ENCODE measurements at places on chromosomes 12 and 14.

- no peak for DNase-seq
These were observed 112.3 kb upstream of the TSPAN8 start for GRCh38 chr12:71270057-71270456.

- DNase-seq = peak; percentile 13
These were observed 68.3 kb downstream of the DERA start for GRCh38 chr12:15979096-15980092.

- no peak for DNase-seq
These were observed 51.0 kb downstream of the ST8SIA1 start for GRCh38 chr12:22283508-22283907.

DNA sequence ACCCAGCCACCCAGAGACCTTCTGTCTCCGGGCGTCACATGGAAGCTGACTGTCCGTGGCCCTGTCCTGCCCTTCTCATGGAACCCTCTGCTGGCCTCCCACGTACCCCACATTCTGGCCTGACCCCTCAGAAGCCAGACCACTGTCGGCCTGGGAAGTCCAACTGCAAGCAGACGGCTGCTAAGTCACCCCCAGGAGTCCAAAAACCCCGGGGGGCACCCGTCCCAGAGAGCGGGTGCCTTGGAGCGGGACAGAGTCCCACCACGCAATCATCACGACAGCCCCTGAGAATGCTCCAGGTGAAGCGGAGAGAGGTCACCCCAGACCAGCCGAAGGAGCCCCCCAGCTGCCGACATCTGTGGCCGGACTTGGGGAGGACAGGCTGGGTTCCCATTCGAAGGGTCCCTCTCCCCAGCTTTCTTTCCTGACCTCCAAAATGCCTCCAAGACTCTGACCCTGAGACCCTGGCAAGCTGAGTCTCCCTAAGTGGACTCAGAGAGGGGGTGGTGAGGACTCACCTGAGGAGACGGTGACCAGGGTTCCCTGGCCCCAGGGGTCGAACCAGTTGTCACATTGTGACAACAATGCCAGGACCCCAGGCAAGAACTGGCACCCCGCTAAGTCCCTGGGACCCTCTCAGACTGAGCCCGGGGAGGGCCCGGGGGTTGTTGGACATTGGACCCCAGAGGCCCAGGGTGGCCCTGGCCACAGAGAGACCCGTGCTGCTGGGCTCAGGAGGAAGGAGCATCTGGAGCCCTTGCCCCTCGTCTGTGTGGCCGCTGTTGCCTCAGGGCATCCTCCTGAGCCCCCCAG is 337.1 kb downstream of the TMEM121 start:
- DNase-seq = no peak

- DNase-seq = peak; percentile 74
These were observed 44.8 kb downstream of the FOXN4 start for GRCh38 chr12:109264095-109264942.

- DNase-seq = peak; percentile 71
These were observed 8.6 kb downstream of the SETD1B start for GRCh38 chr12:121812320-121812871.

DNA sequence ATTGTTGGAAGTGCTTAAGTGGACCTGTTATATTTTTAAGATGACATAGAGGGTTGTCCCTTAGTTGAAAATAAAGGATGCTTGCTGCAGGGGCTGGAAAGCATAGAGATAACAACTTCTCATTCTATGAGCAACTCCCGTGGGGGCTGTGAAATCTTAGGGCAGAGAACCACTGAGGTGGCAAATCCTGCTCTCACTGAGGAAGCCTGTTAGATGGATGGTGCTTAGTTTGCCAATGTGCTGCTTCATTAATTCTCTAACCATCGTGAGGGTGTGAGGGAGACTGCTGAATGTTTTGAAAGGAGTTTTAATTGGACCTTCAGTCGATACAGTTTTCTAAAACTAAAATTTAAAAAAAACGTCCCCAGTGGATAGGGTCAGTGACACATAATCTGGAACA is 46.5 kb downstream of the PTPRO start:
- no peak for DNase-seq

- no peak for DNase-seq
These were observed 125.3 kb upstream of the PRMT8 start for GRCh38 chr12:3365463-3366411.

GRCh38 chr14:99726538-99727095 is 42.5 kb downstream of the CYP46A1 start:
- DNase-seq = no peak

- DNase-seq = no peak
These were observed 68.5 kb downstream of the RNF34 start for GRCh38 chr12:121468499-121468801.

DNA sequence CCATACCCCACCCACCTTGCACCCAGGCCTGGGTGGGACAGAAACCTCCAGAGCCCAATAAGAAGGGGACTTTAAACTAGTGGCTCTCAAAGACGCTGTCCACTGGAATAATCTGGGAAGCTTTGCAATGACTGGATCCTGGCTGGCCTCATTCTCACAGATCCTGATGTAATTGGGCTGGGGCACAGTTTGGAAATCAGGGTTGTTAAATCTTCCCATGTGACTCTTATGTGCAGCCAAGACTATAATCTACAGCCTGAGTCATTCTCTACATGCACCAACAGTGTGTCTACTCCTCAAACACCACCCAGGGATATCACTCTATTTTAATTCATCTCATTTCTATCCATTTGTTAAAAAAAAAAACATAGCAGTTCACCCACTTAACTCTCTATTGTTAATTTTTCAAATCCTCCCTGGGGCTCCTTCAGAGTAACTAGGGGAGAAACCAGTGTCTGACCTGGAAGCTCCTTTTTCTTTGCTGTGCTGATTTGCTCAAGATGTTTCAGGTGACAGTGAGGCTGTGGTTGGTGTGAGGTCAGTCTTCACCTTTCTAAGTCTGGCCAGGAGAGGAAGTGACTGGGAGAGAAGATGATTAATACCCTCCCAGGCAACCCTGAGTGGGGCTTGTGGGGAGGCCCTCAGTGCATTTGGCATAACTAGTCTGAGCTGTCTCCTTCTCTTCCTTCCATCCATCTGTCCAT is 211.6 kb upstream of the SFSWAP start:
- peak; percentile 43 for DNase-seq

- DNase-seq = peak; percentile 58
These were observed 503 bp downstream of the FBXO21 start for GRCh38 chr12:117189725-117190209.

DNA sequence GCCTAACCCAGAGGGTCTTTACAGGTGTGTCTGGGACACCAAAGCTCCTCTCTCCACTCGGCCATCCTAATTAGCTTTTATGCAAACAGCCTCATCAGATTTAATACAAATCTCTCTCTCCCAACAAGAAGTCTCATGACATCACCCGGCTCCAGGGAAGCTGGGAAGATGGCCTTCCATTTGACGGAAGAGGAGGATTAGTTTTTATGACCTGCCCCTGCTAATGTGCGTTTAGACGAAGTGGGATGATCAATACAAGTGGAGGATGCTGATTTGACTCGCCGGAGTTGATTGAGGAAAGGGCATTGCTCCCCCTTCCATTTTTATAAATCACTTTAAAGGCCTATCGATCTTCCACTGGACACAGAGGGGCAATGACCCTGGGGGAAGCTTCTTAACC is 239.2 kb downstream of the BCL11B start:
- no peak for DNase-seq

- no peak for DNase-seq
These were observed 8.3 kb downstream of the AP5M1 start for GRCh38 chr14:57277062-57277461.

- DNase-seq = no peak
These were observed 267.6 kb upstream of the PRICKLE1 start for GRCh38 chr12:42857106-42857505.

DNA sequence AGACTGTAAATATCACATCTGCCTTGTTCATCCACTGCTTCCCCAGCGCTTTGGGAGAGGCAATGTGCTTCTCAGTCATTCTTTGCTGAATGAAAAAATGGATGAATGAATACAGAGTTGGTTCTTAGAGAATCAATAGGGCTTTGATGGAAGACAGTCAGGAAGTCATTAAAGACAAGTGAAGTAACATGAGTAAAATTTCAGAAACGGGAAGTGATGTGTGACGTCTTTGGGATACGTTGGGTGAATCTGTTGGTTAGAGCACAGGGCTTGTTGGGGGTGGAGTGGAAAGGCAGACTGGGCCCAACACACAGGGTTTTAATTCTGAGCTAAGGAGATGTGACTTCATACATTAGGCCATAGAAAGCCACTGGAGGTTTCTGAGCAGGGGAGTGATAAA is 39.0 kb upstream of the NRXN3 start:
- peak; percentile 10 for DNase-seq

DNA sequence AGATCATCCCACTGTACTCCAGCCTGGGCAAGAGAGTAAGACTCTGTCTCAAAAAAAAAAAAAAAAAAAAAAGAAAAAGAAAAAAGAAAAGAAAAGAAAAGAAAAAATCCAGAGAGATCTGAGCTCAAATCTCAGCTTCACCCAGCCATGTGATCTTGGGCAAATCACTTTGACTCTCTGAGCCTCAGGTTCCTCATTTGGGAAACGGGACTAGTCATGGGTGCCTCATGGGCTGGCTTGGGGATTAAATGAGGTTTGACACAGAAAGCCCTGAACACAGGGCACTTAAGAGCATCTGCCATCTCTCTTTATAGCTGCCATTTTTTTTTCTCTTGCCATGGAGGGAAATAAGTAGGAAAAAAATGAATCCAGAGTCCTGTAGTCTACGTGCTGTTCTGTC is 86.2 kb upstream of the MYL2 start:
- peak; percentile 57 for DNase-seq

GRCh38 chr14:93956514-93957332 is 19.6 kb downstream of the ASB2 start:
- DNase-seq = no peak

DNA sequence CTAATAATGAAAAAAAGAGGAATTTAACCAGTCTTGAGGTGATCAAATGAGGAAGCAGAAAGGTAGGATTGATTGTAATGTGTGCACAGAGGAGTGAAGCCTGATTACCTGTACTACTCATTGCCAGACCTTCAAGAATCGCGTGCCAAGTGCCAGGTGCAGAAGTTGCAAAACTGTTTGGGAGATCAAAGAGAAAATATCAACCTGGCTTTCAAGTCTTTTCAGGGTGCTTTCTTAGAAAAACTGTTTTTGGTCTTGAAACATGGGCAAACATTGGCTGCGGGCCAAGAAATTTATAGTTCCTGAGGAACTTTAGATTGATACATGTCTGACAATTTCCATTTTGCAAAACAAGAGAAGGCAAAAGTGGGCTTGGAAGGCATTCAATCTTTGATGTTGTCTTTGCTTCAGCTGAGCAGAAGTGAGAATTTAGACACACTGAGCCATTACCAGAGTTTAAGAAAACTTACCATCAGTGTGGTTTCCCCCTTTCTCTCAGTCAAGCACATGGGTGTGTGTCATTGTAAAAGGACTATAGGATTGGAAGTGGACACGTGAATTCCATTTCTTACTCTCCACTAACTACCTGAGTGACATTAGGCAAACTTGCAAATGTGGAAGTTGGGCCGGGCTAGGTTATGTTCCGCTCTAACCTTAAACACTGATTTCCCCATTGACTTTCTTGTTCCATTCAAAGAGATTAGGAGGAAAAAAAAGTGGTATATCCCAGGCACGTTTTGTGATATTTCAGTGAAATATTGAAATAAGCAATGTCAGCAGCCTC is 486.2 kb downstream of the DIO2 start:
- DNase-seq = no peak

DNA sequence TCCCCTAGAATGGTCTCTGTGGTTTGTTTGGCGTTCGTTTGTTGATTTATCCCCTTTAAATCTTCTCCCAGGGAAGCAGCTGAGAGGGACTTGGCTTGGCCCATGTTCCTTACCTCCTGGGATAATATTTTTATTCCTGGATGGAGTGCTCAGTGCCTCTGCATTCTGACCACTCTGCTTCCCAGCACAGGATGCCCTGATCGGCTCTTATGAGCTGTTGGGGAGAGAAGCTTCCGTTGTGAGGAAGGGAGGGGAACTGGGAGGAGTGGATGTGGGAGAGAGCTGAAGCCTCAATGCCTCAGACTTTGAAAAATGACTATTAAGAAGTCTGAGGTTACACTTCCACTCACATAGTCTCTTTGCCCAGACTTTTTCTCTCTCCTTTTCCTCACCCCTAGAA is 114.8 kb downstream of the SMOC1 start:
- no peak for DNase-seq

DNA sequence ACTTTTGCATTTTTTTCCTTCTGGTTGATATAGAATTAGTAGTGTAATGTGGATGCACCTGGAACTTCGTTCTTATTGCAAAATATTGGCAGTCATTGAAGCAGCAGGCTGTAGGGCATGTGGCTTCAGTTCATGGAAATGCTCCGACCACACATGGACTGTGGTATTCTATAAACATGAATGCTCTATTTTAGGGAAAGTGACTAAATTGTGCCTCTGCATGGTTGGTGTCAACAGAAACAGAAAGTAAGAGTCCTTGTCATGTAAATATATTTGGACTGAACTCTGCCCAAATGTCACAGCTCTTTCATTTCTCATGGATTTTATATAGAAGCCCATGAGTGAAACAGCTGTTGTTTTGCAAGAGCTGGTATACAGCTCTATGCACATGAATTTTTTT is 917.0 kb downstream of the LRFN5 start:
- peak; percentile 50 for DNase-seq

- DNase-seq = no peak
These were observed 86.8 kb downstream of the SOX5 start for GRCh38 chr12:23862701-23863100.

DNA sequence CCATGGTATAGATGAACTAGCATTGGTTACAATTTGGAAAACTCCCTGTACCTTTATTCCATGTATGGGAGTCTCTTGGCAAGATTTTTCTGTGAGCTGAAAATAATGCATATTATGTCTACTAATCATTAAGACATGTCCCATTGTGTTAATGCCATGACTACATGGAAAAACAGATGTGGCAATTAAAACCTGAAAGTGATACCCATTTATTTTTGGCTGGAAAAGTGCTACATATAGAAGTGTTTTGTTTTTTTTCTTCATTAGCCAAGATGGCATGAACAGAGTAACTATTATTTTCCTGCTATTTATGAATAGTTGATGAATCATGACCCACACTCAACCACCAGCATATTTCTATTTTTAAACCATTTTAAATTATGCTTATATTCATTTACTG is 58.2 kb downstream of the ALG10B start:
- DNase-seq = no peak

GRCh38 chr12:122243965-122244364 is 18.1 kb upstream of the DIABLO start:
- no peak for DNase-seq

- no peak for DNase-seq
These were observed 91.9 kb downstream of the ARMH4 start for GRCh38 chr14:58060077-58060476.
